ENCODE measurements at places on chromosomes 2 and 18. TPM values are rescaled to one million over a fixed set of nuclear protein-coding genes. Genes with fewer than 3 reads are reported as not detected.
A peak's percentile ranks its signal among the peaks of the same experiment; 100 is the strongest.

The SIX2 gene
- 31.4 TPM for total RNA-seq

The C2orf66 gene
- total RNA-seq = not detected

The KATNAL2 gene
- total RNA-seq = 0.30 TPM

The GCC2 gene
- total RNA-seq = 22.1 TPM

The FHOD3 gene
- 98.2 TPM for total RNA-seq

The TCF23 gene
- total RNA-seq = not detected

The WNT10A gene
- not detected for total RNA-seq

DNA sequence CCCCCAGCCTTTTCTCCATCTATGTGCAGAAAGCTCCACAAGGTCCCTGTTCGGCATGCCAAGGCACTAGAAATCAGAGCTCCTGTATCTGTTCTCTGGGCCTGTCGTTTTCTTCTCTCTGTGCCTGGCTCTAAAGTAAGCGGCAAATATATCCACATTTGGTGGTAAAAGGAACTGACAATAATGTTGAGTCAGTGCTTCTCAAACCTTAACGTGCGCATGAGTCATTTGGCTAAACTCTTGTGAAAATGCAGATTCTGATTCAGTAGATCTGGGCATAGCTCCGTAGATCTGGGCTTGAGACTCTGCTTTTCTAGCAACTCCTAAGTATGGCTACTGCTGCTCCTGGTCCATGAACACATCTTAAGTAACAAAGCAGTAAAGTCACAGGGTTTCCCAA, 16.5 kb upstream of the ACSL3 start:
- no peak for DNase-seq

- peak; percentile 75 for DNase-seq
These were observed 31.2 kb upstream of the SLC66A3 start for GRCh38 chr2:11123856-11124759.

DNA sequence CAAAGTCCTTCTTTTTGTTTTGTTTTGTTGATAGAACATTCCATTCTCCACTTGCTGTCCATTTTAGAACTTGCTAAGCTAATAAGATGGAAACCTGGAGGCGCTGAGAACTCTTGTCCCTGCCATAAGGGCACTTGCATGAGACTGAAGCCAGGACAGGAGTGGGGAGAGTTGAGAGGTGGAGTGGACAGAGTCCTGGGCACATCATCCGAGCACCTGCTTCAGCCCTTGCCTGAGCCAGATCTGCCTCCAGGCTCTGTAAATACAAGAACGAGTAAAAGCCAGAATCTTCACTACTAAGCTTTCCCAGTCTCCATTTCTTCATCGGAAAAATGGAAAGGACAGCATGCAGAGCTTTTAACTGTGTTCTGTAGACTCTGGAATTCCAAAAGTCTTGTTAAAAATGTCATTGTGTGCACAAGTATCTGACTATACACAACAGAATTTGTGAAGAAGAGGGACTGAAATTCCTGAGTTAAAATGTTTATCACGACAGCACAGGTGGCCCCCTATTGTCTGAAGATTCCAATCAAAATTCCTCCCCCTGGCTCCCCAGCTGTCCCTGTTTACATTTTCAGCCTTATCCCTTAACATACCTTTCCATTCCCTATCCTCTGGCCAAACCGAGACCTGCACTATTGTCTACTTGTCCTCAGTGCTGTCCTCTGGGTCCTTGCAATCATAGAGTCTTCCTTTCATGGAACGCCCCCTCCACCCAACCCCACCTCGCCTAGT, 498.2 kb upstream of the TNP1 start:
- DNase-seq = no peak

DNA sequence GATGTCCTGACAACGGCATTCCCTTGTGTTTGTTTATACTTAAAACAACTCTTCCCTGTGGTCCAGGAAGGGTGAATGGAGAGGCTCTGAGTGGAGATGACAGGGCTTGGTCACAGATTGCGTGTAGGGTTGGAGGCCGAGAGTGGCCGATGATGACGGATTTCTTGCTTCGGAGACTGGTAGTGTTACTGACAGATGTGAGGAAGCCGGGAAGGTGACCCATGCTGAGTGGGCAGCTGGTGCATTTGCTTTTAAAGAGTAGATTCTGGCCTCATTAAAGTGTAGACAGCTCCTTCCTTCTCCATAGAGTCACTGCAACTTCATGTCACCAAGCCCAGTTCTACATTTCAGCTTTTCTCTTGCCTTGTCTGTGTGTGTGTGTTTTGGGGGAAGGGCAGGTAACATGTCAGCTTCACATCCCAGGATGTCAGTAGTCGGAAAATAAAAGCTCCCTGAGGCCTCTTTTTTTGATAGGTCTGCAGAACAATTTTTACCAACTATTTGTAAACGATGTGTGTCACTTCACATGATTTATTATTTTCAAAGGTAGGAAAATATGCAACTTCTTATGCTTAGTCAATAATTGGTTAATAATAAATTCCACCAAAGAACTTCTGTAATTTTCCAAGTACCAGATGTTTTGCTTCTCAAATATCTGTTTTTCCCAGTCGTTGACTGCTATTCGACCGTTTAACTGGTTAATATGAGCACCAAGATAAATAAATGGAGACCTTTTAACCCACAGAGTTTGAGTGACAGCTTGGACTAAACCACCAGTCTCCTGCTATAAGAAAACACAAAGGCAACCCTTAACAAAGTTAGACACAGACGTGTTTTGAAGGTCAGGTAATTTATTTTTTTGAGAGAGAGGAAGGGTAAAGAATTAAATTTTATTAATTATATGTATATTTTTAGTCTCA, 436.9 kb downstream of the SLC4A3 start:
- DNase-seq = no peak

DNA sequence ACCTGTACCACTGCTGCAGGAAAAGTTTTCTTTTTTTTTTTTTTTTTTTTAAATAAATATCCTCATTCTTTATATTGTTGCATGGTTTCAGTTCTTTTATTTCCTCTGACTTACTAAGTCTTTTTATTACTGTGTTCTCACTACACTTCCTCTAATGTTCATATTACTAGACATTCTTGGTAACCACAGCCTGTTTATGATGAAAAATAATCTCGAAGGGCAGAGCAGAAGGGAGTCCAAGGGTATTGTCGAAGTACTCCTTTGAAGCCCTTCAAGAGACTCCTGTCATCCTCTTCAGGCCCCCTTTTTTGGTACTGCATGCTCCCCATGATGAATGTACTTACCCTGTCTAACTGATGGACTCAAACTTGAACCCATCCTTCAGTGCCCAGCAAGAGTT, 61.2 kb downstream of the RND3 start:
- DNase-seq = no peak

DNA sequence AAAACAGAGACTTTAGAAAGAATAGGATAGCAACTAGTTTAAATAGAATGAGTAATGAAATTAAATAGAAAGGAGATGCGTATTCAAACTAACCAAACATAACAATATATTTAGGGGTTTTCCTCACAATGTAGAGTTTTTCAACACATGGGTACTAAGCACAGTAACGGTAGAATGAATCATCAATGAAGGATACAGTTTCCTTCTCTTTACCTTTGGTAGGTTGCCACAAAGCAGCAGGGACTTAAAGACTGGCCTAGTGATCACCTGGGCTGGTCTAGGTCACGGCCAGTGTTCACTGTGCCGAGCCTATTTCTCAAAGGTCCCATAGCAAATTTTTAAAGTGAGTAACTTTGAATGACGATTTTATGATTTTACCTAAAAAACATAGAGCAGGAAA, 311.7 kb downstream of the XIRP2 start:
- DNase-seq = no peak

- DNase-seq = no peak
These were observed 21.1 kb upstream of the COX7A2L start for GRCh38 chr2:42382144-42382543.

DNA sequence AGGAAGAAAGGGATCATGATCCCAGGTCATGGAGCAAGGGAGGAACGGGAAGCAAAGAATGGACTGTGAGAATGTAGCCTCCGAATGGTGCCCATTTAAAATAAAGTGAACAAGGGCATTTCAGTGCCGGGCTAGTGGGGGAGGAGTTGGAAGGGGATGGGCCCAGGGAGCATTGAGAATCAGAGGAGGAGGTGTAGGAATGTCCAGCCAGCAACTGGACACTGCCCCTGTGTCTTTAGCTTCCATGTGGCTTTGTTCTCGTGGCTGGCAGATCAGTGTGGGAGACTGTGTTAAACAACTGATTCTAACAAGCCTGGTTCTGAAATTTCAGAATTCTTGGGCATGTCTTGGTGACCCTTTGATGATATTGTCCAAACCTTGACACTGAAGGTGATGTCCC, 1.4 kb upstream of the RNF103 start:
- no peak for DNase-seq

DNA sequence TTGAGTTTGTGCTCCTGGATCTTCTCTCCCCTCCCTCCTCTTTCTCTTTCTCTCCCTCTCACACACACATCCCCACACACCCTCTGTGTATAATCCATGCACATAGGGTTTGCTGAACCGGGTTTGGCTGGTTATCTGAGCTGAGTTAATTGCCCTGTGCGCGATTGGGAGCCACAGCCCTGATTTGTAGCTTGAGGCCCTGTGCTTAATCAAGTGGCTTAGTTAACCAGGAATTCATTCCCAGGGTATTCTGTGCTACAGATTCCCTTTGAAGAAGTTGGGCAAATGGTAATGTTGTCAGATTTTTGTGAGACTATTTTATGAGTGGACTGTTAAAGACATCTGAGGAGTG, 6.2 kb downstream of the PARD3B start:
- DNase-seq = no peak

DNA sequence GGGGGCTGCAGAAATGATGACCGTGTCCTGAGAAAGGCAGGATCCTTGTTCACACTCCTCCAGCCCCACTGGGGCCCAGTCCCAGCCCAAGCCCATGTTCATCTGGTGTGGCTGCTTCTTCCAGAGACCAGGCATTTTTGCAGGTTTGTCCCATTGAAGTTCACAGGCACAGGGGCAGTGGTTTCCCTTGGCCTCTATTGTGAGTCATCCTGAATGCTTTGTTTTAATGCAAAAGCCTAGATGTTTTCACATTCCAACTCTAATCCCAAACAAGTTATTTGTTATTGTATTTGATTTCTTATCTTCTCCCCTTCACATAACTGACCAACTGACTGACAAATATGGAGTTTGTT, 426.4 kb upstream of the ID2 start:
- no peak for DNase-seq

DNA sequence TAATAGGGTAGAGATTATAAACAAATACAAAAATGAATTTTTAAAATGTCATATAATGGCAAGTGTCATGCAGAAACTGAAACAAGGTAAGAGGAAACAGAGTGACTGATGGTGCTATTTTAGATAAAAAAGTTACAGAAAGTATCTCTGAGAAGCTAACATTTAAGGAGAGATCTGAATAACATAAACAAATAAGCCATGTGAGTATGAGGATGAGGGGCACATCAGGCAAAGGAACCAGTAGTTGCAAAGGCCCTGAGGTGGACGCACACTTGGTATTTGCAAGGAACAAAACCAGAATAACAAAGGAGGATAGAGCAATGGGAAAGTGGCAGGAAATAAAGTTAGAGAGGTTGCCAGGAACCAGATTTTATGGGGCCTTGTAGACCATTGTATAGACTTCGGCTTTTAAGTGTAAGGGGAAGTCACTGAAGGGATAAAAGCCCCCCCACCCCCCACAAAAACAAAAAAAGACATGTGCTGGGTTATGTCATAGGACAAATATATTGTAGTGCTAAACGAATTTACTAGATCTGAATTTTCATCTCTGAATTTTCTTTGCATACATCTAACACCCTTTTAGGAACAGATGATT, 159.2 kb downstream of the DTNB start:
- no peak for DNase-seq

DNA sequence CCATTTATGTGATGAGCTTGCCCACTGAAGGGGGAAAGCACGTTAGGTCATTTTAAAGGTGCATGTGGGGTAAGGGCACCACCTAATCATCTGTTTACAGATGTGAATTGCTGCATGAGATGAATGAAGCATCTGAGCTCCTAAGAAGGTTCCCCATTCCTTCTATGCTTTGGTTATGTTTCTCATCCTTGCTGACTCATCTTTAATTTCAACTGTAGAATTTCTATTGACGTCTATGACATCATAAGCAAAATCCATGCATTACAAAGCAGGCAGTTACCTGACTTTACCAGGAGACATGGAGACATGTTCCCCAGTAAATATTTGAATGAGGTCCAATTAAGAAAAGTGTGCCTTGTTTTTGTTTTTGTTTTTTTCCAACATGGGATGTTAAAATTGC, 2.8 kb downstream of the SNTG2 start:
- DNase-seq = no peak

- no peak for DNase-seq
These were observed 144.7 kb upstream of the NFATC1 start for GRCh38 chr18:79251021-79251420.

DNA sequence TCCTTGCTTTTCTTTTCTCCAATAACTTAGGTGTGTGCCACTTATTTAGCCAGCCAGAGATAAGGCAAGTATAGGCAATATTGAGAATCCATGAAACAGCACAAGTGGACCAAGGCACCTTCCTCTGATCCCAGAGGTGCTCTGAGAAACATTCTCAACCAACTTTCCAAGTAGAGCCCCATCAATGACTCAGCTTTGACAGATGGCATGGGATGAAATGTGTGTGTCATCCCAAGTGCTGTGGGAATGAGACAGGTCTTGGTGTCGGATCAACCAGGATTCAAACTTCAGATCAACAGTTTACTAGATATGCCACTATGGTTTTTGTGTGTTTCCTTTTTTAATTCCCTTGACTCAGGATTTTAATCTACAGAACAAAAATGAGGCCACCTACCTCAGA, 164.0 kb downstream of the GRB14 start:
- DNase-seq = no peak

DNA sequence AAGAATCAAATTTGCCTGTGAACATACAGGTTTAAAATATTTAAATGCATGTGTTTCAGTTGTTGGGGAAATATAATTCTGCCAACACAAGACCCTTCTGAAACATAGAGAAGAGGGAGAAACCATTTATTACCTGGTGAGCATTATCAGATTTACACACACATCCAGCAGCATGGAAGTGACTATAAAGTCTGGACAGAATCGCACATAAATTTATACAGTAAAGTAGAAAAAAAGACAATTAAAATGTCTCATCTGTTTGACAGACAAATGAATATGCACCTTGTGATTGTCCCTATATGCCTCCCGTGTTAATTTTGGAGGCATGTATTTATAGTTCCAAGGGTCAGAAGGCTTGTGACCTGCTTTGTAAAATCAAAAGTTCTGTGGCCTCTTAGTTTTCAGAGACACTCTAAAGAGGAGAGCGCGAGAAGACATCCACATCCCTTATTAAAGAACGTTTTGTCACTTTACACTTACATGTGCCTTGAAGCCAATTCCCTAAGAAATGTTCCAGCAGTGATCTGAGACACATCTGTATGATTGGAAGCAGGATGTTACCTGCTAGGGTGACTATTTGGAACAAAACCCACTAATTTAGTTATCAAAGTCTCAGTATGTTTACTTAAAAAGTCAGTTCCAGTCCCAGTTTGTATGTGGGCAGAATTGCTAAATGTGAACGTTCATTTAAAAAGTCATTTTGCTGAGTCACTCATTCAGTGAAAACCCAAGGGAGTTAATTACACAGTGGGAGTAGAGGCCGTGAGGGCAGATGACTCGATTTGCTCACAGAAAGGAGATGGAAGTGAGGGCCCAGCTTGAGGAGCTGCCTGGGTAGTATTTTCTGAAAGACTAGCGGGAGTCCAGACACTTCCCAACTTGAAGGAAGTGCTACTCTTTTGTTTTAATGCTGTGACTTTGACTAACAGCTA, 527.6 kb upstream of the MEX3C start:
- no peak for DNase-seq

GRCh38 chr18:11733031-11733430, 44.0 kb downstream of the GNAL start:
- DNase-seq = peak; percentile 82

- DNase-seq = no peak
These were observed 13.3 kb downstream of the SLC25A12 start for GRCh38 chr2:171880774-171881173.

Measured in psoas muscle (tissue), 8 donors.